ENCODE measurements at places on chromosomes 13 and 19. TPM values are rescaled to one million over a fixed set of nuclear protein-coding genes. Genes with fewer than 3 reads are reported as not detected.
A peak's percentile ranks its signal among the peaks of the same experiment; 100 is the strongest.

Gene CBY2
- not detected for total RNA-seq

DNA sequence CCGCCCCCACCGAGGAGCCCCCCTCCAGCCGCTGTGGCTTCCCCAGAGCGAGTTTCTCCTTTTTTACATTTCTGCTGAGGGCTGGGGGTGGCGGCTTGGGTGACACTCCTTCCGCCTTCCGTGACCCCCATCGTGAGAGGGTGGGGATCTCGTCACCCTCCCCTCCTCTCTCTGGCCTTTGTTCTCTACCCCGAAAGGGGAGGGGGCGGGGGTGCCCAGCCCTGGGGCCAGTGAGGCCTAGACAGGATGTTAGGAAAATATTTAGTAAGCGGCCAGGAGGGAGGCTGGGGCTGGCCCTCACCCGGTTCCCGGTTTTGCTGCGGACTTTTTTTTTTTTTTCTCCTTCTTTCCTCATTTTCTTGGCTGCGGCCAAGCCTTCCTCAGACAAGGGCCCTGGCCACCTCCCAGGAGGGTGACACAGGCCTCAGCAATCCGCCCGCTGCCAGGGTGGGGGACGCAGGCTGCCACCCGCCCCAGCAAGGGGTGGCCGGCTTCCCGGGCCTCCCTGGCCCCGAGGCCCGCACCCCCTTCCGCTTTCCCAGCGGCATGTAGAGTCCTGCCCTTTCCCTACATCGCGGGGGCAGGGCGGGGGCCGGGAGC is 3.9 kb downstream of the MIDN start:
- DNase-seq, result peak; percentile 95

Gene ZNF723
- total RNA-seq, result not detected

GRCh38 chr13:27379694-27380641 is 44.5 kb upstream of the GTF3A start:
- peak; percentile 38 for DNase-seq

DNA sequence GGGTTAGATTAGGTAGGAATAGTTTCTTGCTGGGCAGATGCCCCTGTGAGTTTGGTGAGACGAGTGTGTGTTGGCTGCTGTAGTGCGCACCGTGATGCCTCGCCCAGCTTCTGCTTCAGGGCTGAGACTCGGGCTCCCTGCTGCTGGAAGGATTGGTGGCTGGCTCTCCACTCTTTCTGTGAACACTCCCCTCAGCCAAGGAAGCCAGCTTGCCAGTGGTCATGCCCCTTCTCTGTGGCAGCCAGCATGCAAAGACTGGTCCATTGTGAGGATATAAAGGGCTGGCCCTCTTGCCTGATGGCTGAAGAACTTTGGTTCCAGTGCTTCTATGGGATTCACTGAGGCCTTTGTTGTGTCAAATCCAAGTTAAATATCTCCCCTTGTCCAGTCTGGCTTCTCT is 2.9 kb upstream of the HTR2A start:
- DNase-seq, result no peak

GRCh38 chr13:50677687-50678463 is 165.6 kb downstream of the DLEU7 start:
- DNase-seq, result peak; percentile 19

Gene KIR3DL2
- total RNA-seq, result not detected

DNA sequence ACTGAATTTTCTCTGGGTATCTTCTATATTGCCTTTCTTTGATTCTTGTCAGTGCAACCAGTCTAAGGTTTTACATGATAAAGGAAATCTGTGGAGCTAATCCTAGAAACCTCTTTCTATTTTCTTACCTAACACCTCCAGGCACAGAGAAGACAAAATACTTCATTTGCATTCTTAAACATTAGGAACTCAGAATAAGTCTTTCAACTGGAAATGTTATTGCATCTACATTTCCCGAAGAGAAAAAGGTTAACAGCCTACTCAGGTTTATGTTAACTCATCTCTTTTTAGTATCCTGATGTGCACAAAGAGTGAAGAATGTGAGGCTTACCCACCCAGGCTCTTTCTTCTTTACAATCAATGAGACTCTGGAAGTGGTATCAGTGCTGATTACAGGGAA is 106.7 kb downstream of the PCCA start:
- DNase-seq, result no peak

GRCh38 chr19:44757057-44757734 is 8.7 kb downstream of the BCL3 start:
- no peak for DNase-seq

Gene ZSWIM9
- total RNA-seq, result 6.1 TPM

Gene ERICH6B
- total RNA-seq, result not detected

DNA sequence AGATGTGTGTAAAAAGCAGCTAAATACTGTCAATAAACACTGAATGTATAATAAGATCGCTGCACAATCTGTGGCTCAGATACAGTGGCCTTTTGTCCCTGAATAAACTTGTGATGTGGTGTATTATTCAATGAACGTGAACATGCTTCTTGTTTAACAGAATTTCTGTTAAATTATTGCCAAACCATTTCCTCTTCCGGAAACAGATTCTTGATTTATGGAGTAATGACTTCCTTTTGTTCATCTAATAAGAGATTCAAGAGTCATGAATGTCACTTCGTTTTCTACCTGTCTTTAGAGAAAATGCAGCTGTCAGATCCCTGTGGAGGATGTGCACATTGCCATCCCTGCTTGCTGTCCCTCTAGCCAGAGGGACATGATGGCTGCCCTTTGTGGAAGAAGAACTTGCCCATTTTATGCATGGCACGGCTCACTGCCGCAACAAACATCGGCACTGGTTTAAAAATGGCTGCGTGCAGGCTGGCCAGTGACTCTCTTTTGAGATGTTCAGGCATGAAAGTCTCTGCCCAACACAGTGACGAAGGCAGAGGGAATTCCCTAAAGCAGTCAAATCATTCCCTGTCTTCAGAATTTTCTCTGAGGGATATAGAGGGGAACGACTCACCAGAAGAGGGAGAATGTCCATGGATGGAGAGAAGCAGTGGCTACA is 3.1 kb upstream of the TNFSF13B start:
- no peak for DNase-seq

Gene ZNF304
- 7.9 TPM for total RNA-seq

Gene TMEM59L
- total RNA-seq, result 3.2 TPM

DNA sequence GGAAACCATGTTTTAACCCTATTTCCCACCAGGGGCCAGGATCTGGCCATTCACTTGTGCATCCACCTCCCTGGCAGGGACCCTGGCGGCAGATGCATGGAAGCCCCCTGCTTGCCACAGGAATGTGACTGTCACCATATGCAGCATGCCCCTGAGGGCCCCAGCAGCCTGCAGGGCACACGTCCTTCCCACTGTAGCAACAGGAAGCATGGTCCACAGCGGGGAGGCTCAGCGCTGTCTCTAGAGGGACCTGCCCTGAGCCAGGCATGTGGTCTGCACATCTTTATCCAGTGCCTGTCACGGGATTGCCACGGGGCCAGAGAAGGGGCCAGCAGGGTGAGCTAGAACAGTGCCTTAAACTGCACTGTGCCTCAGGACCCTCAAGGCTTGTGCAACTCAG is 34.9 kb upstream of the MCF2L start:
- DNase-seq, result no peak

Gene GARIN5A
- 0.28 TPM for total RNA-seq

Gene IZUMO2
- not detected for total RNA-seq

DNA sequence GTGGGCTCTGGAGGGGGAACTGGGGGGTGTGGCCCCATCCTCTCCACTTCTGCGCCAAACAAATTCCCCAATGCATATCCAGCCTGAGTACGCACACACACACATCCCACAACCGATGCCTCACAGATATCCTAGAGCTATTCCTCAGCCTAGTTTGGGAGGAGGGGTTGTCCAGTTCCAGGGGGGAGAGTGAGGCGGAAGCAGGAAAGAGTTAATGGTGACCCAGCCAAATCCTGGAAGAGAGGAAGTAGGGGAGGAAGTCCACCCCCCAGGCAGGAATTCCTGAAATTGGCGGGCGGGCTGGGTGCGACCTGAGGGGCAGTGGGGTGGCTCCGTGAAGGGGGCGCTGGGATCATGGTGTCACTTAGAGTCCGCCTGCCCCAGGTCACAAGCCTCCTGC is 897 bp downstream of the GPR4 start:
- no peak for DNase-seq

Gene APOC4
- not detected for total RNA-seq

Gene B3GNT8
- total RNA-seq, result 1.1 TPM

Gene DPF1
- total RNA-seq, result 6.6 TPM

Gene JAK3
- total RNA-seq, result 0.49 TPM

- no peak for DNase-seq
Observed at GRCh38 chr13:48485432-48485831, 47.4 kb downstream of the RCBTB2 start.

Gene SPPL2B
- total RNA-seq, result 33.7 TPM

Gene LYL1
- total RNA-seq, result 2.0 TPM

Gene FAAP24
- total RNA-seq, result 1.7 TPM

DNA sequence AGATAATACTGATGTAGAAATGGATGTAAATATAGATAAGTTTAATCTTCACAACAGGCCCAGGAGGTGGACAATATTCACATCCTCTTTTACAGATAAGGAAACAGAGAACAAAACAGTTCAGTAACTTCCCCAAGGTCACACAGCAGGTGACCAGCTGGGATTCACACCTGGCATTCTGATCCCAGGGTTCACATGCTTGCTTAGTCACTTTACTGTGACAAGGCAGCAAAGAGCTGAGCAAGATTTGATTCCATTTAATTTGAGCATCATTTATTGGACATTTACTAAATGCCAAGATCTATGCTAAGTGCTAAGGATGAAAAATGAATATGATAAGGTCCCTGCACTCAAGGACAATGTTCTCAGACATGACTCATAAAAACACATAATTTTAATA is 94.1 kb upstream of the STARD13 start:
- DNase-seq, result no peak

DNA sequence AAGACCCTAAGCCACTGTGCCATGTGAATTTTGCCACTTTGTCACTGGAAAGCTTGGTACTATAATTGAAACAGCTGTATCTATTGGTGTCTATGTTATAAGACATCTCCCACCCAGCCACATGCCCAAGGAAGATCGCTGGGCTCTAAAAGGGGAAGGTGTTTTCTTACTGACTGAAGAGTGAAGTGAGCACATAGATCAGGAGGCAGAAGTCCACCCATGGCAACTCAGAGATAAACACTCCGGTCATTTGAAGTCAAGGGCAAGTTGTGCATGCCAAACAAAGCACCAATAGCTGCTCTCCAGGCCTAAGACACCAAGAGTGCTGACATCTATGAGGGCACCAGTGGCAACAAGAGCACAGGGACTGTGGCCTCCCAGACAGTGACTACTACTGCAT is 153.8 kb downstream of the KCTD12 start:
- DNase-seq, result no peak

- DNase-seq, result no peak
Observed at GRCh38 chr13:99977912-99978798, 3.4 kb upstream of the ZIC2 start.

GRCh38 chr19:11380653-11381537 is 3.2 kb downstream of the EPOR start:
- peak; percentile 97 for DNase-seq

DNA sequence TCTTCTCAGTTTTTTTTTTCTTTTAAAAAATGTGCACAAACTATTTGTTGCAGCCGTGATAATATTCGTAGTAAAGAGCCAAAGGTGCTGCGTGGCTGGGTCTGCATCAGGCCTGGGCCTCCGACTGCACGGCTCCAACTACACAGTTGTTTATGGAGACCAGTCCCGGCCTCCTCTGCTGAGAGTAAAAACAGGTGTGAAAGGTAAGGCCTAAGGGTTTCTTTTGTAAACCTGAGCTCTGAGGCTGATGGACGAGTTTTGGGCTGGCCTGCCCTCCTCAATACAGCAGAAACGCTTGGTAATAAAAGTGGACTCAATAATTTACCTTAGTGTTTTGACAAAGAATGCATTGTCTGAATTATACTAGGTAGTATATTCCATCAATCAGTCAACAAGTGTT is 3.9 kb downstream of the MBNL2 start:
- no peak for DNase-seq

Gene PEAK3
- 0.40 TPM for total RNA-seq

Gene LRRC63
- not detected for total RNA-seq

GRCh38 chr19:1455002-1455335 is 5.0 kb downstream of the APC2 start:
- DNase-seq, result no peak

Gene HDGFL2
- 75.1 TPM for total RNA-seq

DNA sequence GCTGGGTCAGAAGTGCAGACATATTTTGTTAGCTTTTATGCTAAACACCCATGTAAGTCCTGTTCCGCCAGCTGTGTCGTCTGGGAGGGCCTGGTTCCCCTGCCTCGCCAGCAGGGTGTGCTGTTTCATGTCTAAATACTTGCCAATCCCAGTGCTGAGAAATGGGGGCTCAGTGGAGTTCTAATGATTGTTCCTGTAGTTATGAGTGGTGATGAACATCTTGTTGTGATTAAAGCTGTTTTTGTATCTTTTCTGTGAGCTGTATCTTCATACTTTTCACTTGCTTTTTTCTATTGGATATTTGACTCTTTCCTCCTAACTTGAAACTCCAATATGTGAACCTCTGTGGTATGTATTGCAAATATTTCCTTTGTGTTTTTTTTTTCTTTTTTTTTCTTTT is 32.7 kb downstream of the KDM4B start:
- DNase-seq, result peak; percentile 75

DNA sequence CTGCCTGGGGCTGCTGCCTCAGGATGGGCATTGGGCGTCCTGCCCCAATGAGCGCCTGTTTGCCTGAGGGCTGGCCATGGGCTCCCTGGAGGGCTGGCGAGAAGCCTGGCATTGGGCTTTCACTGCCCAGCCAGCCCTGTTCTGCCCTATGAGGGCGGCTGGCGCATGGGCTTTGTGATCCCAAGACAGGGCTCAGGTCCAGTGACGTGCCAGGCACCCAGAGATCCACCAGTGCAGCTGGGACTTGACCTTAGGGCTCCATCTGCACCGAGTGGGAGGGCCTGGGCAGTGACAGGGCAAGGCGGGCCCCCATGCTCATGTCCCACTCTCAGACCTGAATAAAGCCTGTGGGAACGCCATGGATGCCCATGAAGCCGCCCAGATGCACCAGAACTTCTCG is 34.3 kb downstream of the MAU2 start:
- no peak for DNase-seq

DNA sequence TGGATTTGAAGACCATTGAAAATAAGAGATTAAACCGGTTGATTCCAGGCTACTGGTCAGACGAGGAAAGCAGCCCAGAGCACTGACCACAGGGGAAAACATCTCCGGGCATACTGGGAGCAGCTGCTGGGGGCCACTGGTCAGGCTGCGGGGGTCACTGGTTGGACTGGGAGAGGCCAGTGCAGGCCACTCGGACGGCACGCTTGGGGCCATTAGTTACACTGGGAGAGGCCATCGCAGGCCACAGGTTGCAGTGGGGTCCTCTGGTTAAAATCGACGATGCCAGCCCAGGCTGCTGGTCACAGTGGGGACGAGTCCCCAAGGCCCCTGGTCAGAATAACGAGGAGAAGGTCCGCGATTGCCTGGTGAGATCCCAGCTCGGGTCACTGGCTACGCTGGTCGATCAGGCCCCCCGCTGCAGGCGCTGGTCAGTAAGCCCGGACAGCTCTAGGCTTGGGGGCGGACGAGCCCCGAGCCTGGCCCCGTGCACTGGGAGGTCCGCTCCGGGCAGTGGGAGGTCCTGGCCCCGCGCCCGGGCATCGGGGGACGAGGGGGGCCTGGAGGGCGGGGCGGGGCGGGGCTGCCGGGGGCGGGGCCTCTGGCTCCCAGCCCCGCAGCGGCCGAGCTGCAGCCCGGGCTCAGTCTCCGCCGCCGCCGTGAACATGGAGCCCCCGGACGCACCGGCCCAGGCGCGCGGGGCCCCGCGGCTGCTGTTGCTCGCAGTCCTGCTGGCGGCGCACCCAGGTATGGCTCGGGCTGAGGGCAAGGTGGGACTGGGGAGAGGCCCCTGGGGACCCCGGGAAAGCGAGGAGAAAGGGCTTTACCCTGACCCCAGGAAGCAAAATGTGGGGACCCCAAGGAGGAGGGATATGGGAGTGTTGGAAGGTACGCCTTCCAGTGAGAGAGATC is at the start of gene BCAM:
BCAM (plus strand) TSS at position 641 of the 909 bp plus-strand sequence; CDS start at position 663, 22 bp downstream.
- no peak for DNase-seq
